ENCODE measurements at places on chromosomes 5 and 9. TPM values are rescaled to one million over a fixed set of nuclear protein-coding genes. Genes with fewer than 3 reads are reported as not detected.
A peak's percentile ranks its signal among the peaks of the same experiment; 100 is the strongest.

Gene GRIN1
- total RNA-seq = not detected

Gene FBP1
- total RNA-seq = 6.6 TPM

Gene ADRA1B
- total RNA-seq = not detected

Gene ADAMTS19
- not detected for total RNA-seq

Gene ARAP3
- total RNA-seq = 1.2 TPM

Gene TMEM232
- total RNA-seq = 2.2 TPM

Gene SCGB3A2
- total RNA-seq = 0.99 TPM

Gene ADAMTSL2
- 0.16 TPM for total RNA-seq

DNA sequence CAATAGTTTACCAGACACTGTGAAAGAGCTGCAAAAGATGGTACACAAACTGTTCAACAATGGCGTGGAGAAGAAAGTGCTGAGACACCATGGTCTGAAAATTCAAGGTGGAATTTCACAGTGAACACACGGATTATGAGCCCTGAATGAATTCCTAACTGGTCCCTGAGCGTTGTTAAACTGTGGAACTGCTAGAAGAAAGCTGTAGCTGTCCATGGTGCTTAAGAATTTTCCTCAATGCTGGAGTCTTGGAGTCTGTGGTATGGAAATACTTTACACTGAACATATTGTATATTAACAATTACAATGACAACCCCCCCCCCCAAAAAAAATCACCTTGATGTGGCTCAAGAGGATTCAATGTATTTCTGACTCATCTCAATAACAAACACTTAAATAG is 68.5 kb downstream of the SLC24A2 start:
- no peak overlapping the region for H3K4me3 ChIP-seq
- DNase-seq = no peak
- no peaks in the 10 kb centered on the region for H3K4me1 ChIP-seq
- H3K27me3 ChIP-seq = no peaks in the 10 kb centered on the region

- H3K27ac ChIP-seq = no peak overlapping the region
- H3K36me3 ChIP-seq = no peaks in the 10 kb centered on the region
- no peaks in the 10 kb centered on the region for H3K4me1 ChIP-seq
- no peak overlapping the region for H3K4me3 ChIP-seq
- DNase-seq = no peak
These were observed 5.9 kb upstream of the MAPK9 start for GRCh38 chr5:180297587-180298282.

GRCh38 chr9:95305770-95306492 is 11.6 kb downstream of the FANCC start:
- no peak overlapping the region for H3K4me3 ChIP-seq
- H3K27me3 ChIP-seq = no peaks in the 10 kb centered on the region
- H3K27ac ChIP-seq = no peak overlapping the region
- peaks cover 3% of the 10 kb centered on the region for H3K4me1 ChIP-seq
- DNase-seq = no peak

DNA sequence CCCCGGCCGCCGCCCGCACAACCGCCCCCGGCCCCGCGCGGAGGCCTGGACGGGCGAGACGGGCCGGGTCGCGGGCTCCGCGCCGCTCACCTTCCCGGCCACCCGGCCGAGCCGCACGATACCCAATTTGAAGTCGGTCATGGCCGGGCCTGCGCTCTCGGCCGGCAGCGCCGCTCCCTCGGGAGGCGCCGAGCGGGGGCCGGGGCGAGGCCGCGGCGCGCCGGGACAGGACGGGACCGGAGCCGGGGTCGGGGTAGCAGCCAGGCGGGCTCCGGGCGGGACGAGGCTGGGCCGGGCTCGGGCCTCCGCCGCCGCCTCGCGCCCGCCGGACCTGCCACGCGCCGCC is 216 bp downstream of the ZMYND19 start:
- H3K4me3 ChIP-seq = no peak overlapping the region
- peaks cover 26% of the 10 kb centered on the region for H3K4me1 ChIP-seq
- H3K27me3 ChIP-seq = no peaks in the 10 kb centered on the region
- no peak overlapping the region for H3K27ac ChIP-seq
- H3K36me3 ChIP-seq = peaks cover 10% of the 10 kb centered on the region
- DNase-seq = no peak

DNA sequence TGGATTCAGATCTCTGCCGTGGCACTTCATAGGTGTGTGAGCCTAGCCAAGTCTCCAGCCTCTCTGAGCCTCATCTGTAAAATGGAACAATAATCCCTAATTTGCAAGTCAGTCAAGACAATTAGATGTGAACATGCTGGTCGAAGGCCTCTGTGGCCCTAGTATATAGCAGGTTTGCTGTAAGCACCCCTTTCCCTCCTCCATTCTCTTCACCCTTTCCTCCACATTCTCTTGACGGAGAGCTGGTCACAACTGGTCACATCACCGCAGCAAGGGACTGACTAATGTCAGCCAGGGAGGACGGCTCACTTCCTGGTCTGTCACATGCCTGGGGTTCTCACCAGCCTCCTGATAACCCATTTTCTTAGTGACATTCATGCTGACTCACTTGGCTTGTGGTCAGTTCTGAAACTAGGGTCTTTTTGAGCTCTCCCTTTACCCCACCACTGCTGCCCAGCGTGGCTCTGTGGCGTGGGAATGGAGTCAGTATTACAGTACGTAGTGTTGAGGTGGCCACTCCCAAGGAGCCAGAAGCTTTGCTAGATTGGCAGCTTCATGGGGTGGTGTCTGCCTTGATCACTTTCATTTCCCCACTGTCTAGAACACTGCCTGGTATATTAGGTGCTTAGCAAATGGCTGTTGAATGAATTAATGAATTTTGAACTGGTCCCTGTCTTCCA is 47.8 kb downstream of the ERGIC1 start:
- H3K27me3 ChIP-seq = no peaks in the 10 kb centered on the region
- no peaks in the 10 kb centered on the region for H3K4me1 ChIP-seq
- no peak for DNase-seq
- no peak overlapping the region for H3K4me3 ChIP-seq
- no peaks in the 10 kb centered on the region for H3K36me3 ChIP-seq

DNA sequence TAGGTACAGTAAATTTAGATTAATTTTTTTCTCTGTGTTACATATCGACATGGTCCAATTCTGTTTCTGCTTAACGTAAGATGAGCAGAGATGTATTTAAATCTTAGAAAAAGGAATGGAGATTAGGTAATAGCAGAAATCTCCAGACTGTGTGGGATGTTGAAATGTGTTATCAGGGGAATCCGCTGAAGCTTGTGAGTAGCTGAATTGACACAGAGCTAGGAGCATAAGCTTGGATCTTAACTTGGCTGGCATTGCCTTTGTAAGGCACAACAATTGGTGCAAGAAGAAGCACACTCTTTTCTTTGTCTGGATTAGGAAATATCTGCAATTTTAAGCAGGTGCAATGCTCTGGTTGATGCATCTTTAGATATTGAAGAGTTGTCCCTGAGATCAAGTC is 53.1 kb downstream of the PLPPR1 start:
- no peaks in the 10 kb centered on the region for H3K36me3 ChIP-seq
- H3K4me1 ChIP-seq = no peaks in the 10 kb centered on the region
- H3K27ac ChIP-seq = no peak overlapping the region
- no peaks in the 10 kb centered on the region for H3K27me3 ChIP-seq

- H3K4me1 ChIP-seq = no peaks in the 10 kb centered on the region
- no peaks in the 10 kb centered on the region for H3K36me3 ChIP-seq
- H3K27me3 ChIP-seq = no peaks in the 10 kb centered on the region
- no peak for DNase-seq
- H3K4me3 ChIP-seq = no peak overlapping the region
- no peak overlapping the region for H3K27ac ChIP-seq
These were observed 62.5 kb upstream of the ISOC1 start for GRCh38 chr5:129031886-129032683.

DNA sequence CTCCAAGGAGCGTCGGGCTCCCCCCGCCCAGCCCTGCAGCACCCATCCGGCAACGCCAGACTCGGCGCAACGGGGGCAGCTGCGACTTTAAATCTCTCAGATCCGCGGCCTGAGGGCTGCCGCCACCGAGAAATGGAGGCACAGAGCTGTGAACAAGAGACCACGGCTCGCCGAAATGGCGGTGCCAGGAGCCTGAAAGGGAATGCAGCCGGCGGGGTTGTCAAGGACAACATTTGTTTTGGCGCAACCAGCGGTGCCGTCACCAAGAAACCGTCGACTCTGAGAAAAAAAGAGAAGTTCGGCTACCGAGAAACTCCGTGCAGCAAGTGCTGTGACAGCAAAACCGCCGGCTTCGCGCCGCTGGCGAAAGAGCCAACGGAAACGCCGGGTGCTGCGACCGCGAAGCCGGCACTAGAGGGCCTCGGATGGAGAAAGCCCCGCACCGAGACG is 2.1 kb upstream of the ANXA2R start:
- peak overlapping the region; percentile 99 for H3K4me3 ChIP-seq
- no peaks in the 10 kb centered on the region for H3K27me3 ChIP-seq
- no peaks in the 10 kb centered on the region for H3K36me3 ChIP-seq
- DNase-seq = peak; percentile 85

- peaks cover 3% of the 10 kb centered on the region for H3K27me3 ChIP-seq
- H3K27ac ChIP-seq = no peak overlapping the region
- no peaks in the 10 kb centered on the region for H3K36me3 ChIP-seq
- no peak overlapping the region for H3K4me3 ChIP-seq
- DNase-seq = no peak
These were observed 142.7 kb downstream of the PIP5K1B start for GRCh38 chr9:68847765-68848164.

DNA sequence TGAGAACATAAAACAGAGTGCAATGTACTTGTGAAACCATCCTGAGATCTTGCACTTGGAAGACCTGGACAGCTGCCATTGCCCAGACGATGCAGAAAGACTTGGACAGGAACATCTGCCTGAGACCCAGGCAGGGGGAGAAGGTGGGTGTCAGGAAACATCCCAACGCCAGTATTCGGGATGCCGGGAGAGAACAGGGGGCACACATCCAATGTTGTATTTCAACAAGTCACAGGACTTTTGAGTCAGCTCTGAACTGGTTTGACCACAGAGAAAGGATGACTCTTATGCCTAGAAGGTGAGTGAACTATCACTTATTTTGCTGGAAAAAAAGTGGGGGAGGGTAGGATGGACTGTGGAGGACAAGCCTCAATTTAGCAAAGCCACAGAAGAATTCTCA is 124.6 kb downstream of the ROR2 start:
- H3K27ac ChIP-seq = no peak overlapping the region
- DNase-seq = no peak
- H3K36me3 ChIP-seq = no peaks in the 10 kb centered on the region
- H3K4me3 ChIP-seq = no peak overlapping the region
- no peaks in the 10 kb centered on the region for H3K4me1 ChIP-seq
- H3K27me3 ChIP-seq = peaks cover 13% of the 10 kb centered on the region
